ENCODE measurements at places on chromosomes 2 and 18.

DNA sequence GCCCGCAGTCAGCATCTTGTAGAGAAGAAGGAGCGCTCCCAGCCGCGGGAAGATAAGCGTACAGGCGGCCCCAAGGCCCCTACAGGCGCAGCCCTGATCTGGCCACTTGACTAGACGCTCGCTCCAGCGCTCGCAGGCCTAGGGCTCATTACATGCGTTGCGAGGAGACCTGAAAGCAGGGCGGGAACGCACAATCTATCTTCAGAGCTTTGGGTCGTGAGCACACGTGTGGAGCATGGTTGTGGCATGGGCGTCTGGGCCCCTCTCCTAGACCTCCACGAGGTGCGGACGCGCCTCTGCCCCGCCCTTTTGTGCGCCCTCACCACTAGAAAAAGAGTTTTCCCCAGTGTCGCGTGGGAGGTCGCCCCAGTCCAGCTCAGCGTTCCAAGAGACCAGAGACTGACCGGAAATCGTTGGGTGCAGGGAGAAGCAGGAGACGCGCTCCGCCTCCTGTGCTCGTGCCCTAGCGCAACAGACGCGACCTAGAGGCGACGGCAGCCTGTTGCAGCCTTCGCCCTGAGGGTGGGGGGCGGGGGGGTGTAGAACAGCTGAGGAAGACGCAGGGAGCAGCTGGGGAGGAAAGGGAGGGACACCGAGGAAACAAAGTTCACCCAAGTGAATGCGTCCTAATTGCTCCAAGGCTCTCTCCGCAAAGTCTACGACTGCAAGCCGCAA lies 12.6 kb downstream of the NR4A2 start:
- DNase-seq: no peak

GRCh38 chr2:162885281-162886070 lies 46.9 kb upstream of the KCNH7 start:
- no peak for DNase-seq

- DNase-seq: no peak
Measured at GRCh38 chr18:34592961-34593382, 117.1 kb upstream of the DTNA start.

GRCh38 chr2:38467768-38468455 lies 90.8 kb upstream of the ATL2 start:
- no peak for DNase-seq

GRCh38 chr2:152363936-152364335 lies 29.0 kb downstream of the FMNL2 start:
- DNase-seq: no peak

- no peak for DNase-seq
Measured at GRCh38 chr2:101704816-101705578, 7.5 kb downstream of the MAP4K4 start.

DNA sequence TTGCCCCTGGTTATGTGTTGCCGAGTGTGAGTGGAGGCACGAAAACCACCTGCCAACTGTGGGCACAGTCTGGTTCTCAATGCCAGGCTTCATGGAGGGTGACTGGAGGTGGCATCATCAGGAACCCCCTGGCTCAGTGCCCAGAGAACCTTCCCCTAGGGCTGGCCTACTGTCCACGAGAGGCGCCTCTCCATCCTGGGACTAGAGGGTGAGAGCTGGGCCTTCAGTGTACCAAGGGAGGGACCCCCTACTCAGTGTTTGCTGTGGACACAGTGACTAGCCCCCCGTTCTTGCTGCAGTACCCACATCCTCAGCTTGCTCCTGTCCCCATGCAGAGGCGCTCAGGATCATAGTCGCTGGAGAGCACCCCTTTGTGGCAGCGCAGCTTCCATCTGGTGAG lies 202.6 kb downstream of the HDAC4 start:
- DNase-seq: no peak

GRCh38 chr2:230130668-230131364 lies 62.1 kb upstream of the SLC16A14 start:
- no peak for DNase-seq

DNA sequence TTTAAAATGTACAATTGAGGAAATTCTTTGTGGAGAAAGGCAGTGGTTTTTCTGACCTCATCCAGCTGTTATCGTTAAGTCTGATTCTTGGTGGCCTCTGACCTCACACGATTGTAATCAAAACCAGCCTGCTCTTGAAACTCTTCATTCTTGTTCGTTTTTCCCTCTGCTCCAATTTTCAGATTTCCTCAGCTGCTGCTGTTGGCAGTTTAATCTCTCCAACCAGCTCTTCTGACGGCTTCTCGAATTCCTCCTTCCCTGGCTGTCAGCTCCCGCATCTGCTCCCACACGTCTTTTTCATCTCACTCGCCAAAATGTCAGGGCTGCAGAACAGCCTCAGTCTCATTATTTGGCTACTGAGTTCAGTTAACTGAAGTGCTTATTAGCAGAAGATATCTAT lies 136.1 kb downstream of the DCDC2C start:
- no peak for DNase-seq

DNA sequence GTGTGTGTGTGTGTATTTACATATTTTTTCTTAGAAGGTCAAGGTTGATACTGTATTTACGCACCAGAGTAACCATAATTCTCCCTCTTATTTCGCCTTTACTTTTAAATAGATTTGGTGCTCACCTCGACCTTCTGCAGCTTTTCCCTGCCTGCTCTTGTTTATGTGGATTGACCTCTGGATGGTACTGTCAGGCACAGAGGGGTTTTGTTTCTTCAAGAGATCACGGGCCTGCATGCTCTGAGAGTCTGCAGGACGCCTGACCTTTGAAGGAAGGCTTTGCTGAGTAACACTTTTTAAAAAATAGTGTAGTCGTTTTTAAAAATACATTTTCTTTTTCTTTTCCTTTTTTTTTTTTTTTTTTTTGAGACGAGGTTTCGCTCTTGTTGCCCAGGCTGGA lies 18.1 kb upstream of the EFHD1 start:
- no peak for DNase-seq
